Activated naive CD8-positive, alpha-beta T cell treated with anti-CD3 and anti-CD28 coated beads, Interleukin-2, amount 50 U/mL, for 24 hours (primary cell): ENCODE measurements at places on chromosomes 6 and 20.

- no peak overlapping the region for H3K4me3 ChIP-seq
- H3K27me3 ChIP-seq, result peaks cover 2% of the 10 kb centered on the region
- no peaks in the 10 kb centered on the region for H3K36me3 ChIP-seq
- peaks cover 1% of the 10 kb centered on the region for H3K4me1 ChIP-seq
- DNase-seq, result no peak
Observed at GRCh38 chr6:25899123-25899522, 25.1 kb upstream of the SLC17A3 start.

- H3K27ac ChIP-seq, result no peak overlapping the region
- H3K4me3 ChIP-seq, result no peak overlapping the region
- no peaks in the 10 kb centered on the region for H3K27me3 ChIP-seq
- H3K36me3 ChIP-seq, result no peaks in the 10 kb centered on the region
- H3K4me1 ChIP-seq, result no peaks in the 10 kb centered on the region
Observed at GRCh38 chr6:37418722-37419121, 14.3 kb upstream of the CMTR1 start.

DNA sequence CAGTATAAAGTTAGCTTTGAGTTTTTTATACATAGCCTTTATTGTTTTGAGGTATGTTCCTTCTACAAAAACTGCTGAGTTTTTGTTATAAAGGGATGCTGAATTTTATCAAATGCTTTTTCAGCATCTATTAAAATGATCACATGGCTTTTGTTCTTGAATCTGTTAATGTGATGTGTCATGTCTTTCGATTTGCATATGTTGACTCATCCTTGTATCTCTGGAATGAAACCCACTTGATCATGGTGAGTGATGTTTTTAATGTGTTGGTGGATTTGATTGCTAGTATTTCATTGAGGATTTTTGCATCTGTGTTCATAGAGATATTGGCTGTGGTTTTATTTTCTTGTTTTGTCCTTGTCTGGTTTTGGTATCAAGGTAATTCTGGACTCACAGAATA lies 24.7 kb upstream of the BLCAP start:
- no peak overlapping the region for H3K4me3 ChIP-seq
- DNase-seq, result no peak
- H3K4me1 ChIP-seq, result peaks cover 7% of the 10 kb centered on the region
- H3K27me3 ChIP-seq, result peaks cover 16% of the 10 kb centered on the region
- no peak overlapping the region for H3K27ac ChIP-seq
- H3K36me3 ChIP-seq, result no peaks in the 10 kb centered on the region

- no peak for DNase-seq
- no peaks in the 10 kb centered on the region for H3K36me3 ChIP-seq
- no peaks in the 10 kb centered on the region for H3K4me1 ChIP-seq
- no peak overlapping the region for H3K27ac ChIP-seq
Observed at GRCh38 chr20:57566399-57566798, 5.5 kb downstream of the PCK1 start.

DNA sequence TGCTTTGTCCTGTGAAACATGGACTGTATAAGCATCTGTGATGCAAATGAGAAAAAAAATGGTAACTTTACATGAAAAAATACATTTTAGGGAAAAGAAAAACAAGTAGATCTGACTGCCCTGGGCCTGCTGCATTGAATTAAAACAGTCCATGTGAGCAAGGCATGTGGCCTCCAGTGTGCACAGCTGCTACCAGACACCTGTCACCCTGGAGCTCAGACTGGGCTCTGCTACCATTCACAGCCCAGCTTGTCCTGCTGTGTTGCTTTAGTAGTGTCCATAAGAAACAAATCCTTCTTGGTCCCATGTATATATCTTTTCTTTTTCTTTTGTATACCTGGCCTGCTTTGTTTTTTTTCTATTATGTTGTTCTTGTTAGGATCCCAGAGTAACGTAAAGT lies 315.9 kb downstream of the NKAIN2 start:
- DNase-seq, result no peak
- H3K27ac ChIP-seq, result no peak overlapping the region
- H3K4me3 ChIP-seq, result no peak overlapping the region
- H3K4me1 ChIP-seq, result no peaks in the 10 kb centered on the region
- no peaks in the 10 kb centered on the region for H3K27me3 ChIP-seq
- H3K36me3 ChIP-seq, result no peaks in the 10 kb centered on the region

- no peak overlapping the region for H3K27ac ChIP-seq
- H3K4me3 ChIP-seq, result no peak overlapping the region
- DNase-seq, result no peak
- H3K36me3 ChIP-seq, result no peaks in the 10 kb centered on the region
Observed at GRCh38 chr20:60237981-60238380, 279.8 kb downstream of the CDH26 start.

DNA sequence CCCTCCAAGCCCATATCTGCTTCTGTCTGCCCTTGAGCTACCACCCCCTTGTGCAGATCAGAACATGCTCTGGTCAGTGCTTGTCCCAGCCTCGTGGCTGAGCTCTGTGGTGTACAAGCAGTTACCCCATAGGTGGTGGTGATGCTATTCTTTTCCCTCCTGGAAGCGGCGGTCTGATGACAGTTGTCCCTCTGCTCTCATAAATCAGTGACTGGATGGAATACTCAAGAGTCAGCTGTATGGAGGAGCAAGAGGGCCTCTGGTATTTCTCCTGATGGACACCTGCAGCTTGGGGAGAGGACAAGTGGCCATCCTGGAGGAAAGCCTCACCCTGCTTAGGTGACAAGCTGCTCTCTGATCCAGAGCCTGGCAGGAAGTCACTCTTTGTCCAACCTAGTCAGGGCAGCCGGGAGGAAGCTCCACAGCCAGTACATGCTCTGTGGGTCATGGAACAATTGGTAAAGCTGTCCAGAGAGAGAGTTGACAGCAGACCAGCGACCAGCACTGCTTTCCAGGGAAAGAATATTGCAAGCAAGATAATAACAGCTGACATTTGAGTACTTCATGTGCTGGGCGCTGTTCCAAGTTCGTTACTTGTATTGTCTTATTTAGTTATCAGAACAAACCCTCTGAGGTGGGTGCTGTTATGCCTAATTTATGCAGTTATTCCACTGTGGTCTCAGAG lies 47.1 kb downstream of the SCAND1 start:
- no peaks in the 10 kb centered on the region for H3K27me3 ChIP-seq
- no peak overlapping the region for H3K4me3 ChIP-seq
- H3K27ac ChIP-seq, result no peak overlapping the region

- peaks cover 7% of the 10 kb centered on the region for H3K27me3 ChIP-seq
- H3K27ac ChIP-seq, result peak overlapping the region; percentile 33
- H3K4me1 ChIP-seq, result peaks cover 4% of the 10 kb centered on the region
- H3K36me3 ChIP-seq, result no peaks in the 10 kb centered on the region
- DNase-seq, result peak; percentile 67
Observed at GRCh38 chr6:110178626-110179405, 654 bp downstream of the WASF1 start.

DNA sequence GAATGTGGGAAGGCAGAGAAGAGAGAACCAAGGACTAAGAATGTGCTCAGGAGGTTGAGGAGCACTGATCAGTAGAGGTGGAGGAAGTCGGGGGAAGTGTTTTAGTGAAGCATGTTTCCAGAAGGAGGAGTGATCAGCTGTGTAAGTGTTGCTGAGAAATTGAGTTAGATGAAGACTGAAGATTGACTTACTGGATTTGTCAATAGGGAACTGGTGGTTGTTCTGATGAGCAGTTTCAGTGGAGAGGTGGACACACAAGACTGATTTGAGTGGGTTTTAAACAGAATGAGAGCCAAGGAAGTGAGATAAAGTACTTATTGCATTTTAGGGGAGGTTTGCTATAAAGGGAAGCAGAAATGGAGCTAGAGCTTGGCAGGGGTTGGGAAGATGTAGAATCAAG lies 182.6 kb downstream of the CDKAL1 start:
- H3K27me3 ChIP-seq, result no peaks in the 10 kb centered on the region
- peaks cover 5% of the 10 kb centered on the region for H3K36me3 ChIP-seq
- H3K4me3 ChIP-seq, result no peak overlapping the region
- no peak overlapping the region for H3K27ac ChIP-seq
- no peak for DNase-seq
- H3K4me1 ChIP-seq, result peaks cover 32% of the 10 kb centered on the region

DNA sequence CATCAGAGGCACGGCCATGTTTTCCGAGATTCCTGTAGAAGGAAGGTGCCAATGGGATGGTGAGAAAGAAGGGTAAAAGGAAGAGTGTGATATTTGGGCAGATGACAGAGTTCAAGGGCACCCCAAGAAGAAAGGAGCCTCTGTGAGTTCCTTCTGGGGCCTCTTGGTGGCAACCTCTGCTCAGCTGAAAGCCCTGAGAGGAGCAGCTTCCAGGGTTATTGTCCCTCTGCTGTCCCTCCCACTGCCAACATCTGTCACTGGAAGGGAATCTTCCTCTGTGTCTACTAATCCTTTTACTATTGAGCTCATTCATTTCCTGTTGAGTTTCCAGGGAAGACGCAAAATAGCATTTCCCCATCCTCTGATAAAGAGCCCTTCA lies 40.0 kb upstream of the KCNK16 start:
- peaks cover 2% of the 10 kb centered on the region for H3K27me3 ChIP-seq
- no peaks in the 10 kb centered on the region for H3K4me1 ChIP-seq
- DNase-seq, result no peak

DNA sequence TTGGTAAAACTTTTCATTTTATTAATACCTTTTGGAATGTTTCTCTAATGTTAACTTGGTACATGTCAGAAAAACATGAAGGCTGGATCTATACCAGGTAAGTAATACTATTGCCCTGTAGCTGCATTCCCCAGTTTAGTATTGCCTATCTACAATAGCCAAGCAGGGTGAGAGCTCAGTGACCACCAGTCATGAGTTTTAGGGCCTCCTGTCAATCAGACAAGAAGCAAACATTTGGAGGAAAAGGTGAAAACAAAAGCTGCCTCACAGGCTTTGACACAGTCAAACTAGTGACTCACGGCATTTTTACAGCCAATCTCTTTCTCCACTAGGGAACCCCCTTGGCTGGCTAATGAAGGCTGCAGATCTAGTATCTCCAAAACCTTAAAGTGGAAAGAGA lies 9.5 kb upstream of the CDC5L start:
- H3K4me3 ChIP-seq, result no peak overlapping the region
- no peak overlapping the region for H3K27ac ChIP-seq
- H3K27me3 ChIP-seq, result peaks cover 6% of the 10 kb centered on the region
- no peak for DNase-seq
- no peaks in the 10 kb centered on the region for H3K36me3 ChIP-seq

DNA sequence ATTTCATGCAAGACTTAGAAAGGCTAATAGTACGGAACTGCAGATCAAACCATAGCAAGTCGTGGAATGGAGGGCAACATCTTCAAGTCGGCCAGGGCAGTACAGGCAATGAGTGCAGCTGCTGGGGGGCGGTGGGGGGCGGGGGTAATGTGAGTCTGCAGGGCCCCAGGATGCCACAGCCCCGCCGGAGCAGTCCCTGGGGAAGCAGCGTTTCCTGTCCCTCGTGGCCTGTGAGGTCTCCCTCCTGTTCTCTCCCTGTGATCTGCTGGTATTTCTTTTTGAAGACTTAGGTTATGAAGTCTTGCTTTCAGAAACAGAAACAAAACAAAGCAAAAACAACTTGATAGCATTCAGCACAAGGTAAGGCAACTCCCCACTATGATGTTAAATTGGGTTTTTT lies 351.9 kb downstream of the FOXA2 start:
- no peak overlapping the region for H3K4me3 ChIP-seq
- H3K4me1 ChIP-seq, result no peaks in the 10 kb centered on the region
- no peak overlapping the region for H3K27ac ChIP-seq
- no peaks in the 10 kb centered on the region for H3K27me3 ChIP-seq
- no peaks in the 10 kb centered on the region for H3K36me3 ChIP-seq

GRCh38 chr6:82131441-82131840 lies 116.1 kb downstream of the IBTK start:
- no peak overlapping the region for H3K4me3 ChIP-seq
- DNase-seq, result no peak
- no peaks in the 10 kb centered on the region for H3K36me3 ChIP-seq
- no peaks in the 10 kb centered on the region for H3K4me1 ChIP-seq
- H3K27me3 ChIP-seq, result peaks cover 4% of the 10 kb centered on the region

DNA sequence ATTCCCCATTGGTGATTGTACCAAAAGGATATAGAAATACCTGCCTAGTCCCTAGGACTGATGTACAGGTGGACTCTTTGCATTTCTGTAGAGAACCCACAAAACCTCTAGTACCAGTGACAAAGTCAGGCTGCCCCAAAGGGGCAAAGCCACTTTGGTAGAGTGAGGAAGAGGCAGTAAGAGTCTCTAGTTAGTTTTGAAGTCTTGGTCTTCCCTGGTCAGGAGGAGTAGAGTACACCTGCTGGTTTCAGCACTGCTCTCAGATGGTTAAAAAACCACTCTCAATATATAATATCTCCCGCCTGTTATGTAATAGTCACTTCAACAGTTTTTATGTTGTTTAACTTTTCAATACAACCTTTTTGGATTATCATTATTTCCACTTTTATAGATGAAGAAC lies 344.9 kb downstream of the CDKAL1 start:
- no peak for DNase-seq
- peaks cover 51% of the 10 kb centered on the region for H3K36me3 ChIP-seq
- no peak overlapping the region for H3K27ac ChIP-seq
- peaks cover 12% of the 10 kb centered on the region for H3K4me1 ChIP-seq
- H3K4me3 ChIP-seq, result no peak overlapping the region

DNA sequence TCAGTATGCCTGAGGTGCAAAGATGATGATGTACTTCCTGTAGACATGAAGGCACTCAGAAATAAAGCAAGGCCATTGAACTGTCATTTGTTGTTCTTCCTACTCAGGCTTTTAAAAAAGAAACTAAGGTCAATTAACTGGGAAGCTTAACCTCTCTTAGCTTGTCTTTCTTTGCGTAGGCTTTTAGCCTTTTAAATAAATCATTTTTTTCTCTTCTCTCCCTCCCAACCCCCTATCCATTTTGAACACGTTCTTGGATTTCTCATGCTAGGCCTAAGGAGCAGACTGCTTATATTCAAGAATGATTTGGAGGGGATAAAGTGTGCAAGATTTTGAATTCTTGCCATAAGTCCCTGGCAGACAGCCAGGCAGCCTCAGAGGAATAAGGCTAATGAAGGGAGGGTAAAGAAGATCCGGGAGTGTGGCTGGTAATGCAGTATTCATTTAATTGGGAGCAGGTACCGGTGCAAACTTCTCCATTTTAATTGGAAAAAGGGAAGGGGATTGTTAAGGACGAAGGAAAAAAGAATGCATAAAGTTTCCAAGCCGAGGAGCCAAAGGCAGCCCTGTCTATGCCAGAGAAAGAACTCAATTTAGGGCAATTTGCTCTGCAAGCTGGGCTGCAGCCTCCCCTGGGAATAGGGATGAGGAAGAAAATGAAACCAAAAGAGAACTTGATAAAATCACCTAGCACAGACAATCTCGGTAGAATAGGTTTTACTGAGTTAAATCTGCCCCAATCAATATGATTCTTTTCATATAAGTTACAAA lies 343.8 kb upstream of the MMS22L start:
- H3K27ac ChIP-seq, result no peak overlapping the region
- H3K4me3 ChIP-seq, result no peak overlapping the region
- H3K27me3 ChIP-seq, result no peaks in the 10 kb centered on the region
- H3K4me1 ChIP-seq, result no peaks in the 10 kb centered on the region
- no peaks in the 10 kb centered on the region for H3K36me3 ChIP-seq

- peaks cover 25% of the 10 kb centered on the region for H3K4me1 ChIP-seq
- no peaks in the 10 kb centered on the region for H3K27me3 ChIP-seq
- no peak for DNase-seq
- H3K4me3 ChIP-seq, result no peak overlapping the region
- H3K36me3 ChIP-seq, result no peaks in the 10 kb centered on the region
Observed at GRCh38 chr20:41304002-41304401, 13.5 kb downstream of the ZHX3 start.

GRCh38 chr6:108799354-108799717 lies 48.9 kb upstream of the ARMC2 start:
- no peak overlapping the region for H3K4me3 ChIP-seq
- DNase-seq, result no peak
- peaks cover 17% of the 10 kb centered on the region for H3K4me1 ChIP-seq
- no peaks in the 10 kb centered on the region for H3K36me3 ChIP-seq

GRCh38 chr20:58246346-58246745 lies 17.9 kb upstream of the ANKRD60 start:
- H3K4me1 ChIP-seq, result peaks cover 4% of the 10 kb centered on the region
- peaks cover 31% of the 10 kb centered on the region for H3K36me3 ChIP-seq
- no peak for DNase-seq
- no peaks in the 10 kb centered on the region for H3K27me3 ChIP-seq
- H3K27ac ChIP-seq, result no peak overlapping the region
